ENCODE measurements at places on chromosomes 2 and 18.

DNA sequence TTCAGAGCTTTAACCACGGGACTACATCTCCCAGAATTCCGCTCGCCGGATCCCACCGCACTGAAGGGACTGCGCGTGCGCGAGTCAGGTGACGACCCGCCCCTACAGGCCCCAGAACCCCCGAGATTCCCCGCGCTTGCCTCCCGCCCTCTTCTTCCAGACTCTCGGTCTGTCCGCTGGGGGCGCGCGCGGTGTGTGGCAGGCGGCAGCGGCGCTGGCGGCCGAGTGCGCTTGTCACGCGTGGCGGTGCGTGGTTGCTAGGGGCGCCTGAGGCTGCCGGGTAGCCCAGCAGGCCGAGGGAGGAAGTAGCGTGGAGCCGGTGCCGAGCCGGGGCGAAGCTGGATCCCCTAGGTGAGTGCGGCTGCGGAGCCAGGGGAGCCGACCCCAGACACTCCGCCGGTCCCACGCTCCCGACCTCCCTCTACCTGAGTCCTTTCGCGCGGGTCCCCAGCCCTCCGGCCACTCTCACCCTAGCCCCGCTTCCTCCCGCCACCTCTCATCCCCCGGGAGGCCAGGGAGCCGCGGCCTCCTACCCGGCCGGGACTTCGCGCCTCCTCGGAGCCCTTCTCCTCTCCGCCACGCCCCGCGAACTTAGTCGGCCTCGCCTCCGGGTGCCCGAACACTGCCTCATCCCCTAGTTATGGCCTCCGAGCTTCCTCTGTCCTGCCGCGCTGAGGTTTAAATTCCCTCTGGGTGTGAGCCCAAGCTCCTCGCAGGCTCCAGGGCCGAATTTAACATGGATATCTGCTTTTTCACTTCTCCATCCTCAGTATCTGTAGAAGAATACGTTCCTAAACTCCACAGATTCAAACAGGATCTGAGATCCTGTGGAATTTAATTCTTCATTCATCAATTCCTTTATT is at the start of gene TTLL4:
Gene TTLL4, plus strand, starts transcription at position 149 of the 863 bp plus-strand sequence. CDS start 26,842 bp downstream, outside the sequence.
- peak; percentile 87 for DNase-seq

GRCh38 chr2:219645631-219646527 is 18.4 kb downstream of the SLC4A3 start:
- no peak for DNase-seq

GRCh38 chr18:58196164-58196563 is 152.1 kb downstream of the NEDD4L start:
- DNase-seq = no peak

DNA sequence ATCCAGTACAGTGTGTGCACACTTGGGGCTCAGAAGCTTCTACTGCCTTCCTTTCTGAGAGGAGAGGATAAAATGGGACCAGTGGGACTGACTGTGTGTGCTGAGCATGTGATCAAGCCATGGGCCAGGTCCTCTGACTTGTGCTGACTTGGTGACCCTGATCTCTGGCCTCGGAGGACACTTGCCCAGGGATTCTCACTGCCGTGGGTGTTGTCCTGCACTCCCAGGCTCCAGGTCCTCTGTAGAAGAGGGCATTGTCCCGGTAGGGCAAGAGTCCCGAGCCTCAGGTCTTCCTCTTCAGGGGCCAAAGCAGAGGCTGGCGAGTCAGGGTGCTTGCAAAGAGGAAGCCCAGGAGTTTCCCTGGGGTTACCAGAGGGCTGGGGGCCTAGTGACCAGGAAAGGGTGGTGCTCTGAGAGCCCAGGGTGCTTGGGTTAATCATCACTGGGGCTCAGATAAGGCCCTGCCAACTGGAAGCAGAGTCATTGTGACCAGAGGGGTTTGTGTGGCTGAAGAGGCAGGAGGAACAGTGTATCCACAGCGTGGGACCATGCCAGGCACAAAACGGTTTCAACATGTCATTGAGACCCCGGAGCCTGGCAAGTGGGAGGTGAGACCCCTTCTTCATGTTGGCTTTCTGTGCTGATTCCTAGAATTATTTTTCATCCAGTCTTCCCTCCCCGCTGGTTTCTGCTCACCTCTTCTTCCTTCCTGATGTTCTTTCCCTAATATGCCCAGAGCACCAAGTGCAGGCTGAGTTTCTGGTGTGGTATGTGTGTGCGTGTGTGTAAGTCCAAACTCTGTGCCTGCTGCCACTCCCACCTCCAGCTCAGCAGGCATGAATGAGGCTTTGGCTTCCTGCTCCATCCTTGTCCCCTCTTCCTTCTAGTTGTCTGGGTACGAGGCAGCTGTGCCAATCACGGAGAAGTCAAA is at the start of gene GCKR:
Gene GCKR, plus strand, starts transcription at position 483 of the 931 bp plus-strand sequence. Its CDS starts 66 bp downstream, at position 549.
- no peak for DNase-seq

GRCh38 chr2:75523313-75524275 is 37.1 kb downstream of the EVA1A start:
- DNase-seq = no peak

DNA sequence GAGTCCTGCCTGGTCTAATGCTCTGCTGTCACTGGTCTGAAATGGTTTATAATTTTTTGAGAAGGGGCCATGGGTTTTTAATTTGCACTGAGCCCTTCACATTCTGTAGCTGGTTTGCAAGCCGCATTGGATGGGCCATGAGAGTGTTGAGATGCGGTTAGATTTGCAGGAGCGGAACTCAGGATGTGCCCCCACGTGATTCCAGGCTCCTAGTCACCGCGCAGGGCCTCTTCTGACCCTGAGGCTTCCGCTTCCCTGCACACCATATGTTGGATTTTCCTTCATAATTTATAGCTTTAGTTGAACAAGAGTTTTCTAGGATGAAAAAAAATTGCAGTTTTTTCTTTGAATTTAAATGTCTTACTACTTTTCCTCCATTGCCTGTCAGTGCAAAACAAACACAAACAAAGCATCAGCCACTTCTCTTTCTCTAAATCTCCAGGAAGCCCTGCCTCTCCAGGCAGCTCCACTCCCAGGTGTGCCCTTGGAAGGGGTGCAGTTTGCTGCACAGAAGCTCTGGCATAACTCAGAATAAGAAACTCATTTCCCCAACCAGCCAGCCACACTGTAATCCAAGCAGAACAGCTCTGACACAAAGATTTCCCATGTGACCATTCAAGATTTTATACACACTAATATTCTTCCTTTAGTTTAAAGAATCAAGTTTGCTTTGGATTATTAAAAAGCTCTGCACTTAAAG is 18.4 kb upstream of the TPO start:
- DNase-seq = no peak

GRCh38 chr18:13241083-13241892 is 22.7 kb downstream of the LDLRAD4 start:
- DNase-seq = no peak

DNA sequence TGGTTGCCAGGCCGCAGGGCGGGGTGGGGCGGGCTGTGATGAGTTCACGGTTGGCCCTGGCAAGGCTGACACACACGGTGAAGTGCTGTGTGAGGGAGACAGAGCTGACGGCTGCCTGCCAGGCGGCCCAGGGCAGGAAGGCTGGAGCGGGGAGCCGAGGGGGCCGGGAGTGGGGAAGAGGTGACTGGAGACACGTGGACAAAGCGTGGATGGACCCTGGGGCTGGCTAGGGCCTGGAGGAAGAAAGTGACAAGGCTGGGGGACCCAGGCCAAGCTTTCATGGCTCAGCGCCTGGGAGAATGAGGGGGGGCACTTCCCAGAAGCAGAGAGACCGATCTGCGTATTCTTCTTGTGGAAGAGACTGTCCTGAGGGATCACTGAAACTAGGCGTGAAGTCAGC is 123.2 kb downstream of the DYSF start:
- no peak for DNase-seq

GRCh38 chr18:7307526-7307925 is 76.6 kb downstream of the LRRC30 start:
- no peak for DNase-seq

DNA sequence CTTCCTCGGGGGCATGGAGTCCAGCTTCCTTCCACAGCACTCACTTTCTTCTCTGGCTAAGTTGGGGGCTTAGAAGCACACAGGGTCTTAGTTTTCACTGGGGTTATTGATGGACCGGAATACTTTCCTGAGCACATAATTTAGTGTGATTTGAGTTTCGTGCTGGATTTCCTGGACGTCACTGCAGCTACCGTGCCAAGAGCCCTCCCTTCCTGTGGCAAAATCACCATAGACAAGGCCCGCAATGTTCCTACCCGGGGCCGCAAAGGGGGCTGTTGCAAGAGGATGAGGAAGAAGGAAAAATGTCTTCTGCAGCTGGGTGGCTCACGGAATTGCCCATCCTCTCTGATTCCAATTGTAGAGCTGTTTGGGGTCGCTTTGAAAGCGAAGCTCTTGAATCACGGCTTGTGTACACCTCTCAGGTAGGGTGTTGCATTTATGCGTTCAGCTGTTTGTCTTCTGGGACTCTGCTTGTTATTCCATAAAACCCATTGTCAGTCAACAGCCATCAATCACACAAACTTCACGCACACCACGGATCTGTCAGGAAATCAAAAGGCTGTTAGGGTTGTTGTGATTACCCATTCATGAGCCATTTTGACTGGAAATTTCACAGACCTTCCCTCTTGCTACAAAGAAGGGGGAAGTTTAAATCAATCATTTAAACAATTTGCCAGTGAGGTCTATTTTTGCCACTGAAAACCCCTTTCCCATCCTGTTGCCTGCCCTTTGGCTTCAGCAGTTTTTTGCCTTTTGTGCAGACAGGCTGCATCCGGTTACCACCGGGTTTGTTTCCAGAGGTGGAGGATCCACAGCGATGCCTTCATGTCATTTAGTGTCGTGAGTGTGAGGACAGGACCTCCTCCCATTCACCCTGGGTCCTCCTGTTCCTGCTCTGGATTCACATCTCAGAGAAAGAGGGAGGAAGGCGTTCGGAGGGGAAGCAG is 36.0 kb downstream of the SMIM21 start:
- DNase-seq = no peak

DNA sequence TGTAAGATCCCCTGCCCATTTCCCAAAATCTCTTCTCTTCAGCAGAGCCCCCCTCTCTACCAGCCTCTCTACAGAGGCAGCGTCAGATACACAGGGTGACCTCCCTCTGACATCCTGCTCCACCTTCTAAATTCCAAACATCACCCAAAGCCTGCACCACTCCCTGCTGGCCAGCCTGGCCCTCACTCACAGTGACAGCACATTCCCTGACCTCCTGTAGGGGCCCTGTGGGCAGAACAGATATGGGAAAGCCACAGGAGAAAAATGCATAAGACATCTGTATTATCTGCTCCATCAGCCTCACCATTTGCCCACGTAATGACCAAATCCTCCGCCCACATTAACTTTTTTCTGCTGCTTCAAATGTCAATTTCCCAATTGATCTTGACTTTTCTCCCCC is 40.6 kb downstream of the TRABD2A start:
- DNase-seq = no peak

DNA sequence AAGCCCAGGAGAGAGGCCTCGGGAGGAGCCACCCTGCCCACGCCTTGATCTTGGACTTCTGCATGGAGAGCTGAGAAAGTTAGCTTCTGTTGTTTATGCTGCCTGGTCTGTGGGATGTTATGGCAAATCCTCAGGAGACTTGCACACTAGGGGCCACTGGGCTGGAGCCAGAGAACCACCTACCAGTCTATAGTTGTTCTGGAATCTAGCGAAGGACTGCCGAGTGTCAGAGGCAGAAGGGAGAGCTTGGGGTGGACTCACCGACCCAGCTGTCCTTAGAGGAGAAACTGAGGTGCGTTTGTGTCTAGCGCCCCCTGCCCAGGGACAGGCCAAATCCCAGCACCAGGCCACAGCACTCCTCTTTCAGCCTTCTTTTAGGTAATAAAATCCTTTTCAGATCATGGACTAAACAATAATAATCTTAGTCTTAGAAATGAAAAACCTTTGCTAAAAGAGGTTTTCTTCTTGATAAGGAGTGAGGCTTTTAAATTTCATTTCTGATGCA is 398.7 kb upstream of the SALL3 start:
- DNase-seq = no peak

GRCh38 chr2:219027511-219028055 is 13.7 kb downstream of the CFAP65 start:
- DNase-seq = no peak

GRCh38 chr2:171522052-171522787 is at the start of gene CYBRD1:
CYBRD1 (plus strand) TSS chr2:171522474; CDS start chr2:171522546, 72 bp downstream.
- DNase-seq = no peak

DNA sequence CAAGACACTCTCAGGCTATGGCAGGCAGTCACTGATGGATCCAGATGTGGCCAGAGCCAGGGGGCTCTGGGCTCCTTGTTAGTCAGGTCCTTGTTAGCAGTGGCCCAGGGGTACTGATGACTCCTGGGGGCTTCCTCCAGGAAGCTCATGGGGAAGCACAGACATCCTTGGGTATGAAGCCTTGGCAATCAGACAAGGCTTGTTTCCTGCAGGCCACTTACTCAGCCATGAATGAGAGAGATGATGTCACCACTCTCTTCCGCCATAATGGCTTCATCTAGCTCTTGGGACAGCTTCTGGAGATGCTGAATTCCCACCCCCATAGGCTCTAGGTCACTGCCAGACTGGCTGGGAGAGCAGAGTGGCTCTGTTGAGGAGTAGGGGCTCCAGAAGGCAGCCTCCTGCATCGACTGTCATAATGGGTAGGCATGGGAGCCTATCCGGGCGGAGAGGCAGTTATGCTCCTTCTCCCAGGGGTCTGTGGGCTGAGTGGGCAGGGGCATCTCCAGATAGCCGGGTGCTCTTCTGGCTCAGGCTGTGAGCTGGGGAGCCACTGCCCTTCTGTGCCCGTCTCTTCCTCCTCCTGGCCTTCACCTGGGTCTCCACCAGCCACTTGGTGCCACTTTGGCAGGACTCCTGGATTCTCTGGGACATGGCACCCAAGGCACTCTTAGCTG is 40.2 kb upstream of the BMPR2 start:
- DNase-seq = no peak

DNA sequence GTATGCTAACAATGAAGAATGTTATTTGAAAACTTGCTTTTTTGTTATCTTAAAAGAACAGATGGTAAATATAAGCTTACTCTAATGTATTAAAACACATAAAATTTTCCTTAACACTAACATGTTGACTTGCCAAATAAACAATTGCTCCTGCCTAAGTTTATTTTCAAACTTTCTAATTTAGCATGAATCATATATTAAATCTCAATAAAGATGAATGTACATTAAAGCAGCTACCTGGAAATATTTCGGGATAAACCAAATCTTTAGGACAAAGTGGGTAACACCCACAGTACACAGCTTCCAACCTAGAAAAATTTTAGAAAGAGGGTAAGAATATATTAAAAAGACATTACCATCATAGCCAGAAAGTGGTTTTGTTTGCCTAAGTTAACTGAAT is 567.4 kb downstream of the ZEB2 start:
- DNase-seq = no peak

DNA sequence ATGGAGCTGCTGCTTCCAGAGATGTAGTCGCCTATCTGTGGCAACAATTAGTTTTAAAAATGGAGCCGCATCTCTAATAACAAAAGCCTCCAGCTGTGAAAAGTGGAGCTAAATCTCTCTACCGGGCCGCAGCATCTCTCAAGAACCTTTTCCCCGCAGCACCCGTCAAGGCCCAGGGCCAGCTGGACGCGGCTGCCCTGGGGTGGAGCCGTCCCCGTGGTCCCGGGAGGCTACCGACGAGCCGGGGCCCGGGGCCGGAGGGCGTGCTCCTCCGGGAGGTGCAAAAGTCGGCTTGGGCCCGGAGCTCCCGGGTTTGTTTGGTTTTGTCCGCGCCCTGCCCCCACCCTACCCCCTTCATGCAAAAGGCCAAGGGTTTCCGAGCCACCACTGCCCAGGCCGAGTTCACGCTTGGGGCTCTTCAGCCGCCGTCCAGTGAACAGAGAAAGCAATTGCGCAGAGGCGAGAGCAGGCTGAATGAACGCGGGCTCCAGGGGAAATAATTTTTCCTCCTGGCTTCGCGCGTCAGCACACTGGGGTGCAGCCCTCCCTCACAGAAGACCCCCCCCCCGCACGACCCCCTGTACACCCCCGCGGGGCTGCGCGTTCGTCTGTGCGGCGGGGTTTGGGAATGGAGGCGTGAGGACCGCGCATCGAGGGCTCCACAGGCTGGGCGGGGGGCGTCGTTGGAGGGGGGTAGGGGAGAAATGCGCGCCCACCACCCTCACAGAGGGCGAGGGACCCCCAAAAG is 557 bp upstream of the GREB1L start:
- DNase-seq = no peak

Data from iPS DF 6.9 (cell line).